ENCODE measurements at places on chromosomes 2 and 18. TPM values are rescaled to one million over a fixed set of nuclear protein-coding genes. Genes with fewer than 3 reads are reported as not detected.

DNA sequence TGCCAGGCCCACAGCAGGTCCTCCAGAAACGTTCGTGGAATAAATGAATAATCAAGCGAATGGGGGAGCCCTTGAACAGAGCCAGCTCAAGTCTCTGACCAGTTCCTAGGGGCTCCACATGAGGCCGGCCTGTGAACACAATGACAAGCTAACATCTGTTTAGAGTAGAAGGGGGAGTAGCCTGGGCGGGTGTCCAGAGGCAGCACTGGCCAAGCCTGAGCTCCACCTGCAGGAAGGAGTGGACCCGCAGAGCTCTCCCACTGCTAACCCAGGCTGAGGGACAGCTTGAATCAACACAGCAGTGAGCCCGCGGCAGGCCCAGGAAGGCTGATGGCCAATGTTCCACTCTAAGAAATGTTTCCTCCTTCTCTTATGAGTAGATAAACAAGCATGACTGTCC lies 234.8 kb upstream of the RAB6C start:
- H3K4me1 ChIP-seq = no peaks in the 10 kb centered on the region
- no peaks in the 10 kb centered on the region for H3K27me3 ChIP-seq
- no peaks in the 10 kb centered on the region for H3K36me3 ChIP-seq
- DNase-seq = no peak
- H3K4me3 ChIP-seq = no peak overlapping the region
- H3K27ac ChIP-seq = no peak overlapping the region

- H3K36me3 ChIP-seq = peaks cover 4% of the 10 kb centered on the region
- no peak overlapping the region for H3K27ac ChIP-seq
- no peak overlapping the region for H3K4me3 ChIP-seq
- H3K27me3 ChIP-seq = no peaks in the 10 kb centered on the region
- peaks cover 10% of the 10 kb centered on the region for H3K4me1 ChIP-seq
Measured at GRCh38 chr18:79318142-79318673, 77.5 kb upstream of the NFATC1 start.

DNA sequence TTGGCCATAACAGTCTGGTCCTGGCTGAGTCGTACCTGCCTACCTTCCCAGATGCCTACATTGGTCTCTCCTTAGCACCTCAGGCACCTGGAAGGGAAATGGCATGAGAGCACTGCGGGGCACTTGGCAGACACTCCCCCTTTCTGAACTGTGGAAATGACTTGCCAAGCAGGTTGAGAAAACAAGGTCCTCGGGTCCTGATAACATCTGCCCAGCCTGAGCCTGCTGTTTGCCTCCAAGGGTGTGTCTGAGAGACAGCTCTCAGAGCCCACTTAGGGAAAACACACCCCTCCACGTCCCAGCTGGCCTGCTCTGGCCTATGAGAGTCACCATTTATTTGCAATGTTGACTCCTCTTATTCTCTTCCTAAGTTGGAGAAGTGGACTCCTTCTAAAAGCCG lies 10.5 kb downstream of the FAM110C start:
- H3K4me1 ChIP-seq = peaks cover 70% of the 10 kb centered on the region
- H3K36me3 ChIP-seq = peaks cover 35% of the 10 kb centered on the region
- peaks cover 4% of the 10 kb centered on the region for H3K27me3 ChIP-seq
- DNase-seq = no peak
- H3K27ac ChIP-seq = no peak overlapping the region

- no peak overlapping the region for H3K4me3 ChIP-seq
- H3K36me3 ChIP-seq = no peaks in the 10 kb centered on the region
- no peak for DNase-seq
- no peak overlapping the region for H3K27ac ChIP-seq
- no peaks in the 10 kb centered on the region for H3K27me3 ChIP-seq
Measured at GRCh38 chr2:21687589-21687988, 563.8 kb downstream of the TDRD15 start.

GRCh38 chr2:144461308-144461766 lies 58.6 kb downstream of the ZEB2 start:
- peaks cover 31% of the 10 kb centered on the region for H3K4me1 ChIP-seq
- no peak for DNase-seq
- H3K36me3 ChIP-seq = peaks cover 42% of the 10 kb centered on the region

DIPK1C gene
- total RNA-seq = not detected

GRCh38 chr2:181318504-181319280 lies 138.5 kb upstream of the ITGA4 start:
- peaks cover 28% of the 10 kb centered on the region for H3K4me1 ChIP-seq
- H3K36me3 ChIP-seq = peaks cover 26% of the 10 kb centered on the region
- no peak overlapping the region for H3K27ac ChIP-seq
- DNase-seq = no peak
- H3K27me3 ChIP-seq = no peaks in the 10 kb centered on the region

GRCh38 chr2:53813151-53813550 lies 26.3 kb downstream of the ERLEC1 start:
- H3K36me3 ChIP-seq = peaks cover 64% of the 10 kb centered on the region
- H3K27me3 ChIP-seq = no peaks in the 10 kb centered on the region
- H3K4me1 ChIP-seq = no peaks in the 10 kb centered on the region
- H3K27ac ChIP-seq = no peak overlapping the region
- H3K4me3 ChIP-seq = no peak overlapping the region

DNA sequence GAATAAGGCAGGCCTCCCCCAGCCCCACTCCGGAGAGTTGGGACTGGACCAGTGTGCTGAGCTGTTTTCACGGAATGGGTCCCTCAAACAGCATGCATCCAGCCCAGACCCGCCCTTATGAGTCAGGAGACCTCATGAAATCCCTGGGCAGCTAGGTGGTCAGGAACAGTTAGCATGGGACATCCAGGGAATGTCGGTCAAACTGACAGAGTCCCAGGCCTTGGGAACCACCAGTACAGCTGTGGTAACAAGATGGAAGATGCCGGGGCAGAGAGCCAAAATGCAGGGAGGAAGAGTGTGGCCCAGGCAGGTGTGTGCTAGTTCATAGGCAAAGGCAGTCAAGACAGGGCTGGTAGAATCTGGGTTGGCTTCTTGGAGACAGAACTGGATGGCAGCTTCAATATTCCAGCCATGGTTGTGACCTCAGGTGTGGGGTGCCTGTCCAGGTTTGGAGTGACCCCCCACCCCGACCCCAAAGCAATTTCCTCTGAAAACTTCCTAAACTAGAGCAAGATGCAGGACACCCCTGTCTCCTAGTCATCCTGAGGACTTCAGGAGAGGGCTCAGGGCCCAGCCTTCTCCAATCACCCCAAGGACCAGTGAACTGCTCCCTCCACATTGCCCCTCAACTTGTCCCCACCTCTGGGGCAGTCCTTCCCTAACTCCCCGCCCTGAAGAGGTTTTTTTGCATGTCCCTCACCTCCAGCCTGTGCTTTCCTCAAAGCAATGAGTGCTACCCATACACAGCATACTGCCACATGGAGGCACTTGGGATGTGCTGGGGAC lies 46.5 kb downstream of the KCNIP3 start:
- no peaks in the 10 kb centered on the region for H3K36me3 ChIP-seq
- no peak for DNase-seq
- H3K4me3 ChIP-seq = no peak overlapping the region
- no peaks in the 10 kb centered on the region for H3K4me1 ChIP-seq
- H3K27ac ChIP-seq = no peak overlapping the region
- H3K27me3 ChIP-seq = peaks cover 41% of the 10 kb centered on the region
